ENCODE measurements at places on chromosomes 1 and 21. TPM values are rescaled to one million over a fixed set of nuclear protein-coding genes. Genes with fewer than 3 reads are reported as not detected.

The SAMD11 gene
- 94.8 TPM for polyA plus RNA-seq

The PTPN7 gene
- polyA plus RNA-seq = 0.69 TPM

The PLCH2 gene
- polyA plus RNA-seq = 1.8 TPM

The NPPB gene
- polyA plus RNA-seq = 0.37 TPM

The TMEM61 gene
- polyA plus RNA-seq = 0.56 TPM

The CLCA4 gene
- not detected for polyA plus RNA-seq

The DMRTA2 gene
- not detected for polyA plus RNA-seq

DNA sequence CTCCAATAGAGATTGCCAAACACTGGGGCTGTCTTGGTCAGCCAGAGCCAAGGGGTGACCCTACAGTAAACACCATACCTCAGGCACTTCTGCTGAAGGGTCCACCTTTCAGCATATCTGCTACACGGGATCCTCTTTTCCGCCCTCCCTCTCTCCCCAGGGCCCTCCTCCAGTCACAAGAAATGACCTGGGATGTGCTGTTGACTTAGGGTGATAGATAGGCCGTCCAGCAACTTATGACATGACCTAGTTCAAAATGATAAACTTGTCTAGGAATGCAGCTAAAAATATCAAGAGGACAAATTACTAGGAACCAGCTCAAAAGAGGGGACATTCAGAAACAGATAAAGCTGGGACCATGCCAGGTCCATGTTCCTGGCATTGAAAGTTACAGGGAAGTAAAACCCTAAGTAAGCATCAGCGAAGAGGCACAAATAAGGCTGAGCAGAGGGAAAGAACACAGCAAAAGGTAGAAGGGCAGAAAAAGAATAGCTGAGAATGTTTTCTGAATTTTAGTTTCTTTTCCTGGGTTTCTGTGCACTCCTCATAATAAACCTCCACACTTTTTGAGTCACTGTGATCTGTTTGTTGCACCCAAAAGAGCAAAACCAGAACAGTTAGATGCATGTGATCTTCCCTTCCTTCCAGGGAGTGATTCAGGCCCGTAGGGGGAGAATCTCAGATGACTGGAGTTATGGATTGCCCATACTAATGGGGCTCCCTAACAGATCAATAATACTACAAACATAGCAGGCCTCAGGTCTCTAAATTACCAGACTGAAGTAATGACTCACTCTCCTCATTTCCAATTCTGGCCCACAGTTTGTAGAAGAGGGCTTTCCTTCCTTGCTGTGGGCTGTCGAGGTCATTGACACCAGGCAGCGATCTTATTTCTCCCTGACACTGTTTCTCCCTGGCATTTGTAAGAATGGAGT is 48.9 kb upstream of the F3 start:
- no peak for DNase-seq

DNA sequence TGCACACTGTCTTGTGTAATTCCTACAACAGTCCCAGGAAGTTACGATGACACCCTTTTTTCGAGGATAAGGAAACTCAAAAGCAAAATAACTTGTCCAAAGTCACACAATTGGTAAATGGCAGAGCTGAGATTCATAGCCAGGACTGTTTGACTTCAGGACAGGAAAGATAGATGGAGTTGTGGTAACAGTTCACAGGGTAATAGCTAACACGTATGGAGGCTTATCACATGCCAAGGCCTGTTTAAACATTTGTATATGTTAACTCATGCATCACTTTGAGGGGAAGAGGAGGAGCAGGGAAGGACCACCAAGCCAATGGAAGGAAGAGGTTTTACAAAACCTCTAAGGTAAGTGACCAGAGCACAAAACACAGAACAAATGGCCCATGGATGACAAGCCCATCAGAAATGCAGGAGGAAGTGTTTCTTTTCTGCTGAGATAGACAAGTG is 2.8 kb downstream of the DHCR24 start:
- no peak for DNase-seq

GRCh38 chr1:37764888-37765441 is at the start of gene EPHA10:
Gene EPHA10 (minus strand): TSS chr1:37765120. CDS start chr1:37765066, 54 bp downstream.
- DNase-seq = no peak

DNA sequence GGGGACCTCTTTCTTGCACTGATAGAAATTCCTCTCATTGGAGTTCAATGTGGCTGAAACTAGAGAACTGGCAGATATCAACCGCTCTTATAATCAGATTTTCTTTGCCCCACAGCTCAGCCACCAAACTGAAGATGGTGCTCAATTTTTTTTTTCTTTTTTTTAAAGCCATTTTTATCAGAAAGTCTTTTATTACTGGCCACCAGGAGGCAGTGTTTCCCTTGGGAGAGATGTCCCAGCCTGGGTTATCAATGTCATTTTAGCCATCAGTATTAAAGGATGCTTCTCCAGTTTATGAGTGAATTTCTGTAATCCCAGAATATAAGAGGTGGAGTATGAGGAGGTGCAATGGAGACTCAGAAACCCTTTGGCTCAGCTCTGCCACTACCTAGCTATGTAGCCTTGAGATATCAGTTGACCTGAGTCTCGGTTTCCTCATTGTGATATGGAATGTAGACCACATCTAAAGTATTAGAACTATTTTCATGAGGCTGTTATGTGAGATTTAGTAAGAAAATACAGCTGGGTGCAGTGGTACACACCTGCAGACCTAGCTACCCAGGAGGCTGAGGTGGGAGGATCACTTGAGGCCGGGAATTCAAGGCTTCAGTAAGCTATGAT is 27.6 kb downstream of the CD244 start:
- peak; percentile 6 for DNase-seq

GRCh38 chr1:173414136-173414535 is 63.0 kb upstream of the PRDX6 start:
- DNase-seq = no peak

DNA sequence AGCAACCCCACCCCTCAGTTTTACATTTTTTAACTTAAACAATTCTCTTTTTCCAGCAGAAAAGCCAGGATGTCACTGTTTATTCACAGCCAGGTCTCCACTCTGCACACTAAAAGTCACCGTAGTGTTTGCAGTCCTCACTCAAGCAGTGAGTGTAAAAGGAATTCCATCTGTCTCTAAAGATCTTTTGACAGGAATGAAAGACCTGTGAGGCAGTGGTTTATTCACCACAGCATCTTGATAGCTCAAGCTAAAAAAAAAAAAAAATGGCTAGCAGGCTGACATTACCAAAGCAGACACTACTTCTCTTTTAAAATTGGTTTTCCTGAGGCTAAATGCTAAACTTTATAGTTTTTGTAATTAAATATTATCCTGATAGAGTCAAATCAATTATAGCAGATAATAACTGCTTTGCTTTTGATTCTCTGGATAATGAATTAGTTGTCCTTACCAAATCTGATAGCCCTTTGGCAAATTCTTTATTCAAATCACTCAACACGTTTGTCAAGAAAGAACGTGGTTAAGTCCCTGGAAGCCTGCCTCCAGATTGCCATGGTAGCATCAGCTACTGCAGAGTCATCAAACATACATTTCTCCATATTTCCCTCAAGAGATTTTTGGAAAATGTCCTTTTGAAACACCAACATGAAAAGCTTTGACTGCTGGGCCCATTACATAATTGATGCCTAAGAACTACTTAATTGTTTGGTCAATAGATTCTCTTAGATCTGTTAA is 22.2 kb upstream of the SLC5A9 start:
- DNase-seq = no peak

GRCh38 chr21:26115305-26115704 is 55.3 kb downstream of the APP start:
- DNase-seq = no peak

DNA sequence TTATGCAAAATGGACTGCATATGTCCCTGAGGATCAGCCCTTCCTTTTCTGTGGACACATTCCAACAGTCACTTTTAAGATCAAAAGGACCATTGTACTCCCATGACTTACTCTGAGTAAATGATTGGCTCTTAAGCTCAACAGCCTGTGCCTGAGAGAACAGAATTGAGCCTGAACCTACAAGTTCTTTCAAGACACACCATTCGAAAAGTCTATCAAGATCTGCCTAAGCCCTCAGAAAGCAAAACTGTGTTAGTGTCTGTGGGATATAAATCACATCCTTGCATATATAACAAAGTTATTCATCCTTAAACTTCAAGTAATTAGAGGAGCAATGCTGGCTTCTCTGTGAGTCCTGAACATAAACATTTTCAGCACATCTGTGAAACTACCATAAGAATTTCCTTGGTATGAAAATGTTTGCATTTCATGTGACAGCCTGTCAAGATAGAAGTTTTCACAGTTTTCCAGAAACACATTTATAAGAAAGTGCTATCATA is 41.6 kb downstream of the PCNX2 start:
- no peak for DNase-seq

- no peak for DNase-seq
Measured at GRCh38 chr21:26555540-26556146, 17.4 kb downstream of the CYYR1 start.

GRCh38 chr1:29029667-29030066 is 94.0 kb downstream of the TMEM200B start:
- no peak for DNase-seq

DNA sequence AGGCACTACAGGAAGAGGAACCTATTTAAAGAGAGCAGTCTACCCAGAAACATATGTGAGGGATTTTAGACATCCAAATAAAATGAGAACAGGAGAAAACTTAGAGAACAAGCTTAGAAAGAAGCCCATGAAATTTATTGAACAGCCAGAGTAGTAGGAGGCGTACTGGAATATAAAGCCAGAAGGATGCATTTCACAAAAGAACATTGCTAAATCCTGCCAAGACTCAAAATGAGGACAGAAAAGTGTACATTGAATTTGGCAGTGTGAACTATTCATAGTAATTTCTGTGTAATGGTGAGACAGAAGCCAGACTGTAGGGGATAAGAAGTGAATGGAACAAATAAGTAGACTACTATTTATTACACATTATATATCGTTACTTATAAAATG is 22.5 kb downstream of the CEPT1 start:
- DNase-seq = no peak

GRCh38 chr1:200631375-200631774 is 10.8 kb upstream of the KIF14 start:
- DNase-seq = no peak

DNA sequence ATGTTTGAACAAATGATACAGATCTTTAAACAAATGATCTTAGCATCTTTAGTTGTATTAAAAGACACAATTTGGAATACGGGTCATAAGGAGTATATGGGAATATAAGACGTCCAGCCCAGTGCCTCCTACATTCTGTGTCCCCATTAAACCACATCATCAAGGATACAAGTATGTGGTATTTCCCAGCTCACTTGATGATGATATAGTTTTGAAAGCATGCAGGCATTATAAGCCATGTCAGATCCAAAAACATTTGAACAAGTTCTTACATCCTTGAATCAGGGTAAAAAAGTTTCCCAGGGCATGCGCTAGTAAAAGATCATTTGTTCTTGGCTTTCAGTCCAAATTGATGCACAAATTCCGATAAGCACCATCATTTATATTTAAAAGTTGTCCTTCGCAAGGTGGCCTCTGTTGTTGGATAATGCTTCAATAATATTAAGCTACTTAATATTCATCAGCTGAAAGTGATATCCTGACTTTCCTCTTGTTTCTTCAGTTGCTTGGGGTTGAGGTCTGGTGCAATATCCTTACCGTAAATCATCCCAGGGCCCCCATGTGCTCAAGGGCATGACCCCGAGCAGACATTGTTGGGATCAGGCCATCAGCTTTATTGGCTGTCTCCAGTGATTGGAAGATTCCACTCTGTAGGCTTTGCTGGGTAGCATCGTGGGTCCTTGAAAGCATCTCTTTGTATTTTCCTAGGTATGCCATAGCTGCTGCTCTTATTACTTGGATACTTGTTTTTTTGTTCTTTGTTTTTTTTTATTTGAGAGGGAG is 61.8 kb downstream of the CENPF start:
- DNase-seq = no peak

Measured in left renal pelvis (tissue), 4 donors.